ENCODE measurements at places on chromosomes 11 and 22. TPM values are rescaled to one million over a fixed set of nuclear protein-coding genes. Genes with fewer than 3 reads are reported as not detected.

Gene NPAS4
- not detected for total RNA-seq

Gene CDC45
- 1.8 TPM for total RNA-seq

Gene LRRN4CL
- not detected for total RNA-seq

Gene KCNE3
- total RNA-seq: not detected

Gene C11orf65
- total RNA-seq: not detected

Gene MPEG1
- 0.64 TPM for total RNA-seq

Gene RASL10A
- 0.44 TPM for total RNA-seq

Gene OR2AT4
- total RNA-seq: not detected

Gene C11orf86
- total RNA-seq: not detected

Data from CD8-positive, alpha-beta T cell (primary cell).